AG08395 (cell line): ENCODE measurements at places on chromosomes 3 and 15.

GRCh38 chr3:159887911-159888310, 100.7 kb upstream of the IL12A start:
- no peak for DNase-seq

DNA sequence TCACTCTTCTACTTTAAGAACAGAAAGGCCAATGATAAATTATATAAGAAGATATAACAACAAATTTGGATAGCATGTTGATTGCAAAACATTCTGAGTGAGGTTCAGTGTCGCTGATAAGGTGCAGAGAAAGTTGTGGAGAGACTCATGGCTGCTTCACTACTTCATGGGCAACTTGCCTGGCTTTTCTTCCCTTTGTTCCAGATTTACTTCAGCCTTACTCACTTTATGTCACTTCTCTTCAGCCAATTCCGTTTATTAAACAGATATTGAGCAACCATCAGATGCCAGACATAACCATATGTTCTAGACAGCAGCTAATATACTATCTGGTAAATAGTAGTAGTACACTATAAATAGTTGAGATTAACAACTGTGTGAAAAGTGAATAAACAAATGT, 150.0 kb upstream of the CHL1 start:
- DNase-seq = no peak

GRCh38 chr3:102733791-102734563, 299.2 kb downstream of the ZPLD1 start:
- peak; percentile 43 for DNase-seq

GRCh38 chr3:194082743-194083636, 53.0 kb upstream of the HES1 start:
- peak; percentile 76 for DNase-seq

DNA sequence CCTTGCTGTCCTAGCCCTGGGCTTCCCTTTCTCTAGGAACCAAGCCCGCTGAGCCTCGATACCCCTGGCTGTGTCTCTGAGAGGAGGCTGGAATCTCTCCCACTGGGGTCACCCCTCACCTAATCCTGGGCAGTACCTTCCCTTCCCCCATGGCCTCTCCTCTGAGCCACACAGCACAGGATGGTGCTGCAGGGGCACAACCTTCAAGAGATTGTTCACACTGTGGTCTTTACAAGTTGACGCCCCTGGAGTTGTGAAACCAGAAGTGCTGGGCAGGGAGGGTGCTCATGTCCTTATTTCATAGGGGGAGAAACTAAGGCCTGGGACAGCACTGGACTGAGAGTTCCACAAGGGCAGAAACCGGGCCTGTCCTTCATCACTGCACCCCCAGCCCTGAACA, 70.9 kb upstream of the TMEM115 start:
- DNase-seq = no peak

DNA sequence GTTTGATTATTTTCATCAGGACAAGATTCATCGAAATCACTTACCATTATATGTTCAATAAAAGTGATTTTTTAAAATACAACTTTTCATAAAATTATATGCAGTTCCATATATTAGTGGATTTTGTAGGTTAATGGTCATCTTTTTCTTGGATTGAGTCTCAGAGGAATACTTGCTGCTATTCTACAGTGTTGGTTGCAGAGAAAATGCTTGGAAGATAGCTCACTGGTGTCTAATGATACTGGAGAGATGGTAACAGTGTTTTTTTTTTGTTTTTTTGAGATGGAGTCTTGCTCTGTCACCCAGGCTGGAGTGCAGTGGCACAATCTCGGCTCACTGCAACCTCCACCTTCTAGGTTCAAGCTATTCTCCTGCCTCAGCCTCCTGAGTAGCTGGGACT, 143.3 kb downstream of the TCF12 start:
- DNase-seq = no peak

DNA sequence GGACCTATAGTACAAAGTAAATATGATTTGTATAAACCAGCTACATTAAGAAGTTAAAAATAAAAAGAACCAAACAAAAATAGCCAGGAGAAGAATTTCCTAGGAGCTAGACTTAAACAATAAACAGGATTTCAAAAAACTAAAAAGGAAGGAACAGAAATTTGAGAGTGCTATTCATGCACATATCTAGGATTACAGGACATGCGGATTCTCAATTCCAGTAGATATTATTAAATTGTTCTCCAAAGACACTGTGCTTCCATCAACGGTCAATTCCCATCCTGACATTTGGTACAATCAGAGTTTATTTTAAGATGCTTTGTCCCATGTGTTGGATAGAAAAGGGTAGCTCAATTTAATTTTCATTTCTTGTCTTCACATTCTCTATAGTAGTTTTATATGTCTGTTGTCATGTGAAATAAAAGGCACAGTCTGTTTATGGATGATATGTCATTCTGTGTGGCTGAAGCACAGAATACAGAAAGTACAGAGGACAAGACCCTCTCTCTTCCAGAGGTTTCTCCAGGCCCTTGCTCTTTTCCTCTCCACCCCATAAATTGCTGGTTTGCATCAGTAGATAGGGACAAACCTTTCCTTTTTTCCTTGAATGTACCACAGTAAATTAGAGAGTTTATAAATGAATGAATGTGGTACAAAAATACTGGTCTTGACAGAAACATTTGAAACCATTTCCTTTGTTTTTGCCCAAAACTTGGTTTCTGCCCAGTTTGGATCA, 3.5 kb downstream of the PLOD2 start:
- no peak for DNase-seq

GRCh38 chr15:31555022-31555421, 228.4 kb downstream of the KLF13 start:
- no peak for DNase-seq

DNA sequence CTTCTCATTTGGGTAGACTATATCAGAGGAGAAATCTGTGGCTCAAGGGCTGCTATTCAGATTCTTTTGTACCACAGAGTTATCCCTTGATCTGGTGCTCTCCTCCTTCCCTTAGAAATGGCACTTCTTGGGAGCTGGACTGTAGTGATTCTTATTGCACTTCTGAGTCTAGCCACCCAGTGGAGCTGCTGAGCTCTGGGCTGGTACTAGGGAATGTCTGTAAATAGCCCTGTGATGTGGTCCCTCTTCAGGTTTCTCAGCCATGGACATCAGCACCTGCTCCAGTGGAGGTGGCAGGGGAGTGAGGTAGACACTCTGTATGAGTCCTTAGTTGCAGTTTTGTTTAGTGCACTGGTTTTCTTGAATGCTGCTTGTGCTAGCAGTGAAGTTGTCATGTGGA, 1292.6 kb downstream of the SI start:
- no peak for DNase-seq

- DNase-seq = peak; percentile 67
These were observed 2.4 kb downstream of the CCNDBP1 start for GRCh38 chr15:43187544-43188155.

- no peak for DNase-seq
These were observed 79.8 kb downstream of the ADAMTSL3 start for GRCh38 chr15:83733691-83734090.

DNA sequence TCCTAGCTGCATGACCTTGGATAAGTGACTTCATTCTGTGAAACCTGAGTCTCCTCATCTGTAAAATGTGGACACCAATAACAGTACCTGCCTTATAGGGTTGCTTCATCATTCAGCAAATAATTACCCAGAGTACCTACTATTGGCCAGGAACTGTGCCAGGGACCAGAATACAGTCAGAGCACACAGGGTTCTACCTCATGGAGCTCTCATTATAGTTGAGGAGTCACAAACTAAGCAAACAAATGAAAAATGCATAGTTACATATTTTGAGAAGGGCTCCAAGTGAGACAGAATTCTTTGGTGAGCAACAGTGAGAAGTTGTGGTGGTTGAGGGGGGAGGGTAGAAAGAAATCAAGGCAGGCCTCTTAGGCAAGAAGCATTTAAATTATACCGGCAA, 308.6 kb upstream of the WNT5A start:
- no peak for DNase-seq

DNA sequence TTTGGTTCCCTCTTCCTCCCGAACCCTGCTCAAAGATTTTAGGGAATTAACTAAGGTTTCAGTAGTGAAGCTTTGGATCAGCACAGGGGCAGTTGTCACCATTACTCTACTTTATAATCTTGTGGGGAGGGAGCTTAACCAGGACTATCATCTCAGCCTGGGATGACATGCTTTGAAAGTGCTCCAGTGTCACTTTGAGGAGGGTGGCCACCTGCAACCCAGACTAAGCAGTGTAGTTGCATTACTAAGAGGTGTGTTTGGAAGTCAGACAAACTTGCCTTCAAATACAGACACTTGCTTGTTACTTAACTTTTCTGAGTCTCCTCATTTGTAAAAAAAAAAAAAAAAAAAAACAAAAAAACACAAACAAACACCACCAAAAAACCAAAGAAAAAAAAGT, 340.3 kb upstream of the TBL1XR1 start:
- no peak for DNase-seq

DNA sequence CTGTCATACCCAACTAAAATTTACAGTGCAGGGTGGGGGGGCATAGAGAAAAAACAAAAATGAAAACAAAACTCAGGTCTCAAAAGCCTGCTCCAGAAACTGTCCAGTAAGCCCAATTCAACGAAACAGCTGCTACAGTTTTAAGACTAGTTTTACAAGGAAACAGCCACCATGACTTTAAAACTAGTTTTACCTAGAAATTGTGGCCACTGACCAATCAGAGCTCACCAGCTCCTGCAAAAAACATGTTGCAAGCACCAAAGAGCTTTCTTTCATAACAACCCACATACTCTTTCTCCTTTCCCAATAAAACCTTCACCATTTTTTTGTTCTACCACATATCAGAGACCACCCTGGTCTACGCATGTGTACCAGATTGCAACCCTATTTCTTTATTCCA, 7.3 kb upstream of the CFAP91 start:
- no peak for DNase-seq

DNA sequence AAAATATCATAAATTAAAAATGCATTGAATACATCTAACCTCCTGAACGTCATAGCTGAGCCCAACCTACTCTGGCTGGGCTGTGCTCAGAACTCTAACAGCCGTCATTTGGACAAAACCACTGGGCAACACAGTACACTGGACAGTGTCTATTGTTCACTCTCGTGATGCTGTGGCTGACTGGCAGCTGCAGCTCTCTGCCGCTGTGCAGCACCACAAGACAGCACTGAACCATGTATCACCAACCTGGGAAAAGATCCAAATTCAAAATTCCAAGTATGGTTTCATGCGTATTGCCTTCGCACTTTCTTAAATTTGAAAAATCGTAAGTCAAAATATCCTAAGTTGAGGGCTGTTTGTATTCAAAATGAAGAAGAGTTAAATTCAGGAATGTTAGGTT, 145.1 kb upstream of the CNTN4 start:
- no peak for DNase-seq

DNA sequence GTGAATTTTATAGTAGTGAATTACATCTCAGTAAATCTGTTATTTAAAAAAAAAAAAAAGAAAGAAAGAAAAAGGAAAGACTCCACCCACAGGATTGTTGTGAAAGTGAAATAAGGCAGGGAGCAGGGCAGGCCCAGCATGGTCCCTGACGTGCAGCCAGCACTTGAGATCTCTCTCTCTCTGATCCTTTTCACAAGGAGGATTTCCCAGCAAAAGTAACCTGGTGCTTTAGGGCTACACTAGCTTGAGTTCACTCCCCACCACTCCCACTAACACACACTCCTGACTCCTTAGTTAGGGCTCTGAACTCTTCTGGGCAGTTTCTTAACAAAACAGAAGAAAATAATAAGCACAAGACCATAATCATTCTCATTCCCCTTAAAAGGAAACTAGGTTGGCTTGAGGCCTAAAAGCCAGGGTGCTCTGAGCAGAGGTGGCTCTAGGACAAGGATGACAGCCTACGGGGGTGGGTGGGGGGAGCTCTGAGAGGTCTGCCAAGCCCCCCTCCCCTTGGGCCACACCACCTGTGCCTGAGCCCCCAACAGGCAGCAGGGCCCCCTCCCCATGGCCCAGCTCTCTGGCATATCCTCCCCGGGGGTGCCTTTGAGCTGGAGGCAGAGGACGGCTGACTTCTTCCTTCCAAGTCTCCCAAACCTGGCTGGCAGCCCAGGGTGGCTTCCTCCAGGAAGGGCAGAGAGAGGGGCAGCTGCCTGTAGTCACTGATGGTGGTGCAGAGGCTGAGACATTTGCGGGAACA, 856 bp downstream of the TMEM40 start:
- peak; percentile 68 for DNase-seq

GRCh38 chr3:98730886-98731537, 32.1 kb upstream of the ST3GAL6 start:
- no peak for DNase-seq

DNA sequence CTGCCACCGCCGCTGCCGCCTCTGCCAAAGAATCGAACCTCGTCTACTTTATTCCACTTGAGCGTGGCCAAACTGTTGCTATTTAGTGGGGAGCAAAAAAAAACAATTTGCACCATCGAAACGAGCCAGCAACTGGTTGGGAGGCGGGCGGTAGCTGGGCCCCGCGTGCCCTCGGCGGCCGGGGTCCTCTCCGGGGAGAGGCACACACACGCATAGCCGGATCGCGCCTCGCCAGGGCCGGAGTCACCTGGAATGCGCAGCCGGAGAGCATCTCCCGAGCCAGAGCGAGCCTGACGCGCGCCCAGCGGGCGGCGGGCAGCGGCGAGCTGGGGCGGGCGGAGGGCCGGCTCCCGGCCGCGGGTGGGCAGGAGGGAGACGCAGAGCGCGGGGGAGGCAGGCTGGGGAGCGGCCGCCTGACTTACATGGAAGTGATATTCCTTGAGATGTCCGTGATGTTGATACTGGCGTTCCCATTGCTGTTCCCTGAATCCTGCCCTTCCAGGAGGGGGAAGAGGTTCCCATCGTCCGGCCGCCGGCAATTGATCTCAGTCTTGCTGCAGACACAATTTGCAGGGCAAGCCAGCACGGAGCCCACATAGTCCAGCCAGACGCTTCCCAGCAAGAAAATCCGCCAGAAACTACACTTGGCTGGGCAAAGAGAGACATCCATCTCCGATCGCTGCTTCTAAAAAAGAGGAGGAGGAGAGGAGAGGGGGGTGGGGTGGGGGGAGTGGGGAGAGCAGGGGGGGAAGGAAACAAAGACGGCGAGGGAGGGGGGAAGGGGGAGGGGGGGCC, 858 bp downstream of the NTRK3 start:
- DNase-seq = peak; percentile 67

DNA sequence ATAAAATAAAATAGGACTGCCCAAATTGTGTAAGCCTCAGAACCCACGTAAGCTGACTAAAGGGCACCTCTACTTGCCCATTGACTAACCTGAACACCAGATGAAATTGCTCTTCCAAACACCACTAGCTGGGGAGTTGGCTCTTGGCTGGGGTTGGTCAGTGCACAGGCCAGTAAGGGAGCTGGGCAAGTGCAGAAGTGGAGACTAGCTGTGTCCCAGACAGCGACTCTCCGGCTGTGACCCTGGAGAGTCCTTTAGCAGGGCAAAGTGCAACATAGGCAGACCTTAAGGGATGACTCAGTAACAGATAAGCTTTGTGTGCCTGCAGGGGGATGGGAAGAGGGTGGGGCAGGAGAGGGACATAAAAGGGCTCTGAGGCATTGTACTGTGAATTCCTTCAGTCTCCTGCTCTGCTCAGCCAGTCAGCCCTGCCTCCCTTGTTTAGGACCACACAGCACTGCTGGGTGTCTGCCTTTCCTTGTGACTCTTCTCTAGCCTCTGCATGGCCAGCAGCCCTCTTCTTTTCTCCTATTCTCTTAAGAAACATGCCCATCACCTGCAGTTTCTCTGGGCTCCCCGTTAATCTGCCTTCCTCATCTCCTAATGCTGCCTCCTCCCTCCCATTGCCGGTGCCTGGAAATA, 13.2 kb downstream of the NR1I2 start:
- DNase-seq = peak; percentile 17

- no peak for DNase-seq
These were observed 19.4 kb upstream of the ADAMTS7 start for GRCh38 chr15:78830514-78831228.
